ENCODE measurements at places on chromosomes 13 and 19.

DNA sequence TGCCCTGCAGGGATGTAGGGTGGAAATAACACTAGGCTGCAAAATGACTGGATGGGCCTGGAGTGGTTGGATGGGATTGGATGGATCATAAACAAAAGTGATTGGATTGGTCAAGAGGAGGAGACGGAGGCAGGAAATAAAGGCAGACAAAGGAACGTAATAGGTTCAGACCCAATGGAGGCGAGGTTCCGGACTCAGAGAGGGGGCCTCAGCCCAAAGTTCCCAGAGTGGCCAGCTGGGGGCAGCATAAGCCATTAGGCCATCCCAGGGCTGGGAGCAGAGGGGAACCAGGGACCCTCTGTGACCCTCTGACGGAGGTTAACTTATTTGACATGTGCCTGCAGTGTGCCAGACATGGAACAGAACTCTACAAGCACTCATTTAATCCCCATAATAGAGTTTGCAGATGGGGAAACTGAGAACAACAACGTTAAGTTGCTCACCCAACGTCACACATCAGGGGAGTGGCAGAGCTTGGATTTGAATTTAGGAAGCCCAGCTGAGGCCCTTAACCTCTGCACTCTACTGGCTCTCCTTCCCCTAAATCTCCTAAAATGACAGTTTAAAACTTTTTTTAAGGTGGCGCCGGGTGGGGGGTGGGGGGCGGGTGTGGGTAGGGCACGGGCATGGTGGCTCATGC, 15.3 kb upstream of the MAP1S start:
- DNase-seq, result no peak

GRCh38 chr19:10864538-10864899, 6.8 kb upstream of the CARM1 start:
- DNase-seq, result peak; percentile 73

DNA sequence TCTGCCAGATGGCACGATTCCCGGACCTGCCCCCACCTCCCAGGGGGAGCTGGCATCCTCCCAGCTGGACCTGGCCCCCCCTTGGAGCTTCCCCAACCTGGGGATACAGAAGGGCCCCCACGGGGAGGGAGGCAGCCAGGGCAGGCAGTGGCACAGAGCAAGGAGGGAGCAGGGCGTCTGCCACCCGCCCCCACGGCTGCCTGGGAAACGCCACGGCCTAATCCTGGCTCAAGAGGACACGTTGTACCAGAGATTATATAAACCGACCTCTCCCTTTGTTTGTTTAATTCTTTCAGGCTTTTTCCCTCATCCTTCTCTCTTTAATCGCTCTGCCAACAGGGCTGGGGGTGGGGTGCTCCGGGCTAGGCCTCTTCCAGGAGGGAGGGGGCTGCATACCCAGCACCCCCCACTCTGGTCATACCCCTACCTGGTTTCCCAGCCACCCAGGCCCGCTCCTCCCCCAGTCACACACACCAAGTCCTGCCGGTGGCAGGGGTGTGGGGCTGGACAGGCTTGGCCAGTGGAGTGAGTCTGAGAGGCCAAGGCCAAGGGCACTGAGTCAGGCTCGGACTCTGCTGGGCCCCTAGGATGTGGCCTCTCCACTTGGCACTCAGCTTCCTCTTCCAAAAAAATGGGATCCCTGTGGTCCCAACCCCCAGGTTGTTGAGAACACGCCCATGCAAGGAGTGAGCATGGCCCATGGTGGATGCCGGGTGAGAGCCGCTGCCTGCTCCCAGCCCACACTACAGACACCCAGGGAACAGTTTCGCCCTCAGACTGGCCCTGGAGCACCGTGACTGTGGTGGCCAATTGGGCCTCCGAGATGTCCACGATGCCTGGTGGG, 29.5 kb upstream of the NFIC start:
- no peak for DNase-seq

GRCh38 chr19:16373532-16373931, 48.9 kb downstream of the KLF2 start:
- no peak for DNase-seq

- no peak for DNase-seq
These were observed 166.9 kb downstream of the DLEU7 start for GRCh38 chr13:50676602-50677001.

DNA sequence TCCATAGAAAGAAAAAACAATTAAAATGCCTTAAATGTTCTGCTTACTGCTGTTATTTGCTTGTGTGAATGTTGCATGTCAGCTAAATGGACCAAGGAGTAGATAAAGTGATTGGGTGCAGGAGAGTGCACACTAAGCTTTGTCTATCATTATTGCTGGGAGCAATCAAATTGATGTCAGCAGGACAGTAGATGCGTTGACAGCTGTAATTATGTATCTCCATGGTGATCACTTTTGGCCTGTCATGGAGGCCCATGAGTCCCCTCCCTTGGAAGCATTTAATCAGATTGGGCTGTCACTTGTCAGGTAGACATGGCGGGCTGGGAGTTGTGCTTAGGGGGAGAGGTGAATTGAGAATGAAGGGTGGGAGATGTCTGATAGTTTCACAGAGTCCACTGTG, 215.3 kb downstream of the PCCA start:
- DNase-seq, result no peak

GRCh38 chr13:108996430-108996829, 367.0 kb downstream of the MYO16 start:
- no peak for DNase-seq

DNA sequence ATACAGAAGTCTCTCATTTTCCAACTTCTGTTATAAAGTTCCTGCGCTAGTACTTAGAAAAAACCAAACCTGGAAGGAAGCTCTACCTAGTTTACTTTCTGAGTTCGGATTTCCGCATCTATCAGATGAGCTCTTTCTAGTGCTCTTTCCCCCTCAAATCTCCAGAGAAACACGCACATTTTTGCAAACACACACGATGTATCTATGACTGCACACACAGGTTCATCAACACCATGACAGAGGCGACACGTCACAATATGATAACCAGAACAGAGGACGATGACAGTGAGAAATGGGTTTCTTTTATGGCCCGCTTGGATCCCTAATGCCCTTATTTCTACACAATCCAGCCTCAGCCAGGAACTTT, 629 bp upstream of the LRRC63 start:
- no peak for DNase-seq

DNA sequence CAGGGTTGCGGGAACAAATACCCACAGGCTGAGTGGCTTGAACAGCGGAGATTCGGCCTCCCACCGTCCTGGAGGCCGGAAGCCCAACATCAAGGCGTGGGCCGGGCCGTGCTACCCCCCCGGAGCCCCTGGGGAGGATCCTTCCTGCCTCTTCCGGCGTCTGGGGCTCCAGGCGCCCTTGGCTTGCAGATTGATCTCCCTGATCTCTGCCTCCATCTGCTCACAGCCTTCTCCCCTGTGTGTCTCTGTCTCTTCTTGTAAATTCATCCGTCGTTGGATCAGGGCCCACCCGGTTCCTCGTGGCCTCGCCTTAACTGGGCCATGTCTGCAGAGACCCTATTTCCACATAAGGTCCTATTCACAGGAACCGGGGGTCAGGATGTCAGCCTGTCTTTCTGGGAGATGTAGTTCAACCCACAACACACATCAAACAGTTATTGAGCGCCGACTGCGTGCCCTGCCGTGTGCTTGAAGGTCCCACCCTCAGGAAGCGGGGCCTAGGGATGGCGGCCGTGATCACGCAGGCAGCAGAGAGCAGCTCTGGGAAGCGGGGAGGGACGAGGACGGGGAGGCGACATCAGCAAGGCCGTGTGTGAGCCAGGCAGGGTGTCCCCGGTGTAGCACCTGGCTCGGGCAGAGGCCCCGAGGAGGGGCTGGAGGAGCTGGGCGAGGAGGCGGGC, 21.3 kb downstream of the HCN2 start:
- no peak for DNase-seq

- DNase-seq, result no peak
These were observed 663.2 kb upstream of the SGCG start for GRCh38 chr13:22517544-22517943.

DNA sequence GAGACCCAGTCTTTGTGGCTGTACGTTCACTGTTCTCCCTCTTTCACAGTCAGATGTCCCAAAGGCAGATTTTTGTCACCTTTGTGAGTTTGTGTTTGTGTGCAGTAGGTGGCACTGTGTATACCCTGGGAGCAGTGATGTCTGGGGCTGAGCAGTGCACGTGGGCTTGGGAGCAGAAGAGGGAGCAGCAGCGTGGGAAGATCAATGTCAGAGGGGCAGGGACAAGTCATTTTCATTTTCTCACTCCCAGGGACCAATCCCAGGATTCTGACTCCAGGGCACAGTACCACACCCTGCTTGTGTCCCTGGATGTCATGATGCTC, 2.0 kb upstream of the PSG6 start:
- DNase-seq, result no peak

DNA sequence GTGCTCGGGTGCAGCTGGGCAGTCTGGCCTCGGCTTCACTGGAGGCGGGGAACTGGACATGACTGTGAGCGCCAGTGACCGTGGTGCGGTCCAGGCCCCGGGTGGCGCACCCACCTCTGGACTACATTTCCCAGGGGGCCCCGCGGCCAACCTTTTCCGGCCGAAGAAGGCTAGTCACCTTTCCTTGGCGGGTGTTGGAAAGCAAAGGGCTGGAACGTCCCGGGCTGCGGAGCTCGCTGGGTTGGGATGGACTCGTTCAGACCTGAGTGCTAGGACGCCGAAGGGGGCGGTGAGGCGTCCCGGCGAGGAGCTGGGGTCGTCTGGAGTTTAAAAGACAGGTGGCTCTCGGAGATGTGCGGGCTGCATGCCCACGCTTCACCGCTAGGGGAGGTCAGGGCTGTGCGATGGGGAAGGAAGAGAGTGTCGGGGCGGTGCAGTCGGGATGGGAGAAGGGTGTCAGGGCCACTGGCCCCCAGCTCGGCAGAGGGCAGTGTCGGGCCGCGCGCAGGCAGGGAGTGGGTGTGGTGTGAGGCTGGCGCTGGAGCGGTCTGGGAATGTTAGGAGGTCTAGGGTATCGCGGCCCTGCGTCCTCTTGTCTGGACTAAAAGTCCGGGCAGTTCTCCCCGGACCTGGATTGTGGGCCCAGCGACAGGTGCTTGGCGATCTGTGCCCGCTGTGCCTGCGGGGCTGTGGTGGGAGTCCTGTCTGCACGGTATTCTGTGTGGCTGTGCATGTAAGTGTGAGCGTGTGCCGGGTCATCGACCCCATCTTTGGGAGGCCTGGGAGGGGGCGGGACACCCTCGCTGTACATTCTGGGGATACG, 57.1 kb downstream of the ZNF568 start:
- DNase-seq, result peak; percentile 55

GRCh38 chr13:49908637-49909036, 27.5 kb downstream of the SPRYD7 start:
- no peak for DNase-seq

DNA sequence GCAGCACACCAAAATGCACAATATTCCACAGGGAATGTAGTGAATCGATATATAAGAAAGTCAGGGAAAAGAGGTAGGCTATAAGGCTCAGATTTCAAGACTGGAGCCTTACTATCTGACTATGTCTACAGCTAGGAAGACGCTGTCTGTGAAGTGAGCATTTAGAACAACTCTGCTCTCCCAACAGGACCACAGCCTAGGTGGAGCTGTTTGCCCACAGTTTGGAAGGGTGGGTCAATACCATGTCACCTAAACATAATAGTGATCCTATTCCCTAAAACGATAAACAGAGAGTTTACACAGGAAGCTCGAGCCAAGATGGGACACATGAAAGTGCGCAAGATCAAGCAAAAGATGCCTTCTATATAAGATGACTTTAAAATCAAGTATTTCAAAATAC, 2486.0 kb upstream of the PCDH20 start:
- DNase-seq, result no peak

DNA sequence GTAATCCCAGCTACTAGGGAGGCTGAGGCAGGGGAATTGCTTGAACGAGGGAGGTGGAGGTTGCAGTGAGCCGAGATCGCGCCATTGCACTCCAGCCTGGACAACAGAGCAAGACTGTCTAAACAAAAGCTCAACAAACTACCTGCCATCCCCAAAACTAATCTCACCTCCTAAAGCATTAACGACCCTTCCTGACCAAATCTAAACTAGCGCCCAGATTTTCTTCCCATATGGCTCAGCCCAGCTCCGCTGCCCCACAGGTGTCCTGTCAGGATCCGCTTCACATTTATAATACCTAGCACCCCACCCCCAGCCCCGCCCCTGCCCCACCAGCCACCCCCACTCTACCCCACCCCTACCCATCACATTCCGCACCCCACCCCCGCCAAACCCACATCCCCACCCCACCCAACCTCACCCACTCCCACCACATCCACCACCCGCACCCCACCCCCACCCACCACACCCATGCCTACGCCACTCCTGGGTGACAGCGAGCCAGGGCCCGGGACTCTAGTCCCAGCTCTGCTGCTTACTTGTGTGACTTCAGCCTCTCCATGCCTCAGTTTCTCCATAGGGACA, 599 bp downstream of the C19orf12 start:
- DNase-seq, result no peak

DNA sequence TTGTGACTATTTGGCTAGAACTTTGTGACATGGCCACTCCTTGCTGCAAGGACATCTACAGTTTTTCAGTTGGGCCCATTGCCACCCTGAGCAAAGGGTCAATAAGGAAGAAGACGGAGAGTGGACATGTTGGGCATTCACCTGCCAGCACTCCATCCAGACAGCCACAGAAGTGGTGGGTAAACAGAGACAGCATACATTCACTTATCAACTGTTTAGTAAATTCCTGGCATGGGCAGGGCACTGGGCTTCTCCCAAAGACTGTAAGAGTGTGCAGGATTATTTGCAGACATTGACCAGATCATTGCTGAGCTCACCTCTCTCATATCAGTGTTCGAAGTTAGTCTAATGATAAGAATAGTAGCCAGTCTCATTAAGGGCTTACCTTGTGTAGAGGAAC, 29.2 kb downstream of the SIPA1L3 start:
- DNase-seq, result no peak

- peak; percentile 69 for DNase-seq
These were observed 4.9 kb upstream of the PALM start for GRCh38 chr19:703651-704446.

DNA sequence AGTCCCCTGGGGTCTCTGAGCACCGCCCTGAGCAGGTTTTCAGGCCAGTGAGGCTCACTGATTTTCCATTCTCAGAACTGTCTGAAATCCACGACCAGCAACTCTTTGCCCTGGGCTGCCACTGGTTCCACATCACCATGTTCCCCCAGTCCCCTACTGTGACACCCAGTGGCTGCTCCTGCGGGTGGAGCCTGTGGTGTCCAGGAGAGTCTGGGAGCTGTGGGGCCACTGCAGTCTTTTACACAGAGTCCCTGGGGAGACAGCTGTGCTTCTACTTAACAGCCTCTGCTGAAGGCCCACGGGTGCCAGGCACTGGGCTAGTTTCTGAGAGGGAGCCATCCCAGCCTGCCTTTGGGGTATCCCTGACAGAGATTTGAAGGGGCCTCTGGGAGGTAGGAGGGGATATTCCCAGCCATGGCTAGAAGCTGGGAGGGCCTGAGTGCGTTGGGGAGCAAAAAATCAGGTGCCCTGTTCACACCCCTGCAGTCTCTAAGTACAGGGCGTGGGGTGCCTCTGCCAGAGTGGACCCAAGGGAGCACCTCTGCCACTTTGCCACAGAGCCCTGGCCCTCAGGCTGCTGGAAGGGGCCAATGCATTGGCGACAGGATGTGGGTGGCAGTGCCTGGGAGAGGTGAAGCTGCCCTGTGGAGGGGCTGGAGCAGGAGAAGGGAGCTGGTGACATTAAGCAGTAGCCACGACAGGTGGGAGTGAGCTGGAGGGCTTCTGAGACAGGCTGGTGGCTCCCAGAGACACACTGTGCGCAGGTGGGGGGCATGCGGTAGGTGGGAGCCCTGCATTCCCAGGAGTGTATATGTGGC, 200.2 kb upstream of the ZNF536 start:
- no peak for DNase-seq
